ENCODE measurements at places on chromosomes 3 and 15.

GRCh38 chr15:66951531-66952320 is 113.7 kb upstream of the SMAD3 start:
- no peak for DNase-seq

DNA sequence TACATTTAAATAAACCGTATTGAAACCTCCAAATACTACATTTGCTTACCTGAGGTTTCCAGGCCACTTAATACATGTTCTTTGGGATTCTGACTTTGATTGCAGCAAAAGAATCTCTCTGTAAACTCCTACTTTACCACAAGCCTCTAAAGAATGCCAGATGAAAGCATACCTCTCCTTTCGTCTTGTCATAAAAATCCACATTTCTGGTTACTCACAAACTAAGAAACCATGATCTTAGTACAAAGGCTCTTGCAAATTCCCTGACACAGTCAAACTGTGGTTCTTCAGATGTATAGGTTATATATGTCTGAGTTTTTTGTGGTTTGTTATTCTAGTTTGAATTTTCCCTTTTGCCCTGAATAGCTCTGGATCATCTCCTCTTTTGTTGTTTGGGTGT is 188.4 kb downstream of the RAP2B start:
- DNase-seq, result no peak

DNA sequence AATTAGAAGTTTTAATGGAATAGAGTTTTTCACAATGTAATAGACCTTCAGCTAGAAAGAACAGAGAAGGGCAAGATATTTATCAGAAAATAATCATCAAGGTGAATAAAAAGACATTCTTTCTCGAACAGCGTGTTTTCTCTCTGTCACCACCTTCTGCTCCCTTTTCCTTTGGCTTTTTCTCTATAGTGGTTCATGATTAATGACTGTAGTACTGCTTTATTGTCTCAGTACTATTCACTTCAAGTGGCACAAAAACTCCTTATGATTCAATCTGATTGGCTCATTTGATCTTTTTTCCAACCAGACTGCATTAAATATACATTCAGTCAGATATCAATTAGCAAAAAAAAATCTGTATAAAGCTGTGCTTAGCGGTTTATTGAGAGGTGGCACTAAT is 516.0 kb downstream of the OTOL1 start:
- no peak for DNase-seq

DNA sequence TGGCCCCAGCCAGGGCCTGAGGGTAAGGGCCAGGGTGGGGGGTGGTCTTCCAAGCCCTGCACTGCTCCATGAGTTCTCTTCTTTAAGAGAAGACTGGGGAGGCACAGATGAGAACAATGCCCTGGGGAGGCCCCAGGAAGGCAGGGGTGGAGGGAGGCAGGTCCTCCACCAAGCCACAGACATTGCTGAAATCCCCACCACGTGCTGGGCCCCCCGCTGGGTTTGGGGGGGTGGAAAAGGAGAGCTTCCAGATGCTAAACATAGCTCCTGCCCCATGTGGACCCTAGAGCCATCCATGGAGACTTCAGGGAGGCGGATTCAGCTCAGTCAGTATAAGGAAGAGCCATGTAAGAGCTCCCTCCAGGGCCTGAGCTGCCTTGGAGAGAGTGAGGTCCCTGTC is 157.8 kb upstream of the LINGO1 start:
- no peak for DNase-seq

DNA sequence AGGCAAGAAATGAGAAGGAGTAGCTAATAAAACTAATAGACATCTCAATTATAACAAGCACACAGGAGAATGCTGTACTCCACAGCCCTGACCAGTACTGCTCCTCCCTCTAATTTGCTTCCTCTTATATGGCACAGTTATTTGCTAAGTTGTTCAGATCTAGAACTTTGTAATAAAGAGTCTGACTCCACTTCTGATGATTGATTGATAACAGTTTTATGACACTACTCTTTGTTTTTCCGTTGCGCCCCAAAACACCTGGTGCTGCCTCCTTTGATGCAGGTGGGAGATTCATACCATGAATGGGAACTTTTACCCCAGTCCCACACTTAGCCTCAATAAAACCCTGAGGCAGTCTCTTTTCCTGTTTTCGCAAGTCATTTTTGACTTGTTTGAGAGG is 777.7 kb downstream of the GBE1 start:
- DNase-seq, result no peak

- no peak for DNase-seq
Measured at GRCh38 chr3:103048068-103048722, 613.4 kb downstream of the ZPLD1 start.

DNA sequence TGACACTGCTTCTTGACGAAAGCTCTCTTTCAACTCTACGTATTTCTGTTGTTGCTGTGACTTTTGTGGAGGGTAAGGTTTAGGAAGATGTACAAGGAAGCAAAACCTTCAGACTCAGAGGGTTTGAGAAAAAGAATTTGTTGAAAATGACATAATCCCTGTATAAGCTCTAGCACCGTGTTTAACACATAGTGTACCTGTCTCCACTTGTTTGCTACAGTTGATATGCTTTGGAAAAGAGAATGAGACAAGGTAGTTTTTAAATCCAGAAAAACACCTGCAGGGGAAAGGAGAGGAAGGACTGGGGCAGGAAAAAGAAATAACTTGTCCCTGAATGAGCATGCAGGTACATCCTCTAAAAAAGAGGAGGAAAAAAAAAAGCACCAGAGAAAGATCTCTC is 29.6 kb upstream of the CP start:
- DNase-seq, result no peak

DNA sequence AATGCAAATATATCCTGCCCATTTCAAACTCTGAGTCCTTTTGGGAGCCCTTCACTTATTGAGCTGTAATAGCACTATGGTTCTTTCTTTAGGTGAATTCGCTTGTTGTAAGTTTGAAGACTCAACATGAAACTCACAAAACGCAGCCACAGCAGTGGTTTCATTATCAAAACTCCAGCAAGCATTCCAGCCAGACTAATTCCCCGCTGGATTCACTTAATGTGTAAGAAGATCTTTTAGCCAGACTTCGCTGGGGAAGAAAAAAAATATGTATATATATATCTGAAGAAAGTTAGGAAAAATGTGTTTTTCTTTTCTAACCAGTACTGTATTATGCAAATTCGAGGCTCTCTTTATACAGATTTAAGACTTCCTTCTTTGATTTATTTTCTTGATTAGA is 241.1 kb downstream of the WNT5A start:
- no peak for DNase-seq

DNA sequence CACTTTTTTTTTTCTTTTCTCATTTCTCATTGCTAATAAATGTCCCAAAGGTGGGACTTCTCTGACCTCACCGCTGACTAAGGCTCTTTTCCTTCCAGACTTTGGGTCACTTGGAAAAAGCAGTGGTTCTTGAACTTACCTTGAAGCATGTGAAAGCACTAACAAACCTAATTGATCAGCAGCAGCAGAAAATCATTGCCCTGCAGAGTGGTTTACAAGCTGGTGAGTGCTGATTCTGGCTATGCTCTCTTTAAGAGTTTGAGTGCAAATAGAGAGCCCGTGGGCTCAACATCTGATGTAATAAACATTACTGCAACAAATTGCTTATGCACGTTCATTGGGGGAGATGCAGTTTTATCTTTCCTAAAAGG is 2.0 kb downstream of the BHLHE40 start:
- DNase-seq, result no peak

GRCh38 chr15:29528276-29528675 is 258.7 kb upstream of the NSMCE3 start:
- DNase-seq, result no peak

- no peak for DNase-seq
Measured at GRCh38 chr3:111509308-111509707, 32.7 kb upstream of the CD96 start.

GRCh38 chr3:71107926-71108325 is 475.6 kb downstream of the FOXP1 start:
- DNase-seq, result no peak

DNA sequence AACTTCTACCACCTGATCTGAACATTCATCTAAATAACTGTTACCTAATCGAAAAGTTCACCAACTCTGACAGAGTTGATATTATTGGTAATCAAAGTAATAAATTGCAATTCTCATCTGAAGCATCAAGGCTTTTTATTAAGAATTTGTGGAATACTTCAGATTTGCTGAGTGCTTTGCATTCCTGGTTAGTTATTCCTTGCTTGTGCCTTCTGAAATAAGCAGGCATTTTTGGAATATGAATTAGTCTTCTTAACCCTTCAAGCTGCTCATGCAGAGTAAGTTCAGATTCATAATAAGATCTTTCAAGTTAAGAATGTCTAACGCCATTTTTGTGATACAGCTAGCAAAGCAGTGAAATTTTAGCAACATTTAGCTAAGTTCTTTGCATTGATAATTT is 188.5 kb downstream of the ALCAM start:
- no peak for DNase-seq

- no peak for DNase-seq
Measured at GRCh38 chr3:120094776-120095225, 554 bp upstream of the GSK3B start.

GRCh38 chr3:122322095-122323075 is 2.7 kb upstream of the CSTA start:
- no peak for DNase-seq

DNA sequence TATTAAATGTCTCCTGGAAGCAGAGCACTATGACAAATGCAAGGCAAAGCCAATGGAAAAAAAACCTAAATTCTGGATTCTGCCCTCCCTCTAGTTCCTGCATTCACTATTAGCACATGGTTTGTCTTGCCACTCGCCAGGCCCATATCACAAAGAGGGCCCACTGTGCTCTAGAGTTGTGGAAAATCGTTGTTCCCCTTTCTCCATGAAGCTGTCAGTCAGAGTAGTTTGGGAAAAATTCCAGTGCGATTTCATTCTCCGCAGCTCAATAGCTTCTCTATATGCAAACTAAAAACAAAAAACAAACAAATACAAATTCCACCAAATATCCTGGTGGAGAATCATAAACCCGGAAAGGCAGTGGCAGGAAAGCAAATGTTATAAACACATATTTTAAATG is 77.3 kb downstream of the RORA start:
- no peak for DNase-seq

- DNase-seq, result no peak
Measured at GRCh38 chr3:195203606-195204005, 67.4 kb downstream of the XXYLT1 start.

DNA sequence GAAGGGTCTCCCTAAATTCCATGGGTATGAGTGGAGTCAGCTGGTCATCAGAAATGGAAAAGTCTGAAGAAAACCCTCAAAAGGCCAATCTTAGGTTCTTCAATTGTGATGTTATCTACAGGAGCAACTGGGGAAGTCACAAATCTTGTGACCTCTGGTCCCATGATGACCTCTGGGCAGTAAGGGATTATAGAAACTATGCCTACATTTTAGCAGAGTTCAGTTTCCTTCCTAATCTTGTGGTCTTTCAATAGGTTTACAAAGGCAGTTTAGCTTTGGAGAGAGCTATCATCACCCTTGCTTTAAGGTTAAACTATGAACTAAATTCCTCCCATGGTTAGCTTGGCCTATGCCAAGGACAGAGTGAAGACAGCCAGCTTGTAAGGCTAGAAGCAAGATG is 225.1 kb downstream of the DPH6 start:
- DNase-seq, result no peak

- DNase-seq, result peak; percentile 1
Measured at GRCh38 chr3:98657457-98657856, 64.0 kb upstream of the CPOX start.
